ENCODE measurements at places on chromosomes 12 and 14.
A peak's percentile ranks its signal among the peaks of the same experiment; 100 is the strongest.

DNA sequence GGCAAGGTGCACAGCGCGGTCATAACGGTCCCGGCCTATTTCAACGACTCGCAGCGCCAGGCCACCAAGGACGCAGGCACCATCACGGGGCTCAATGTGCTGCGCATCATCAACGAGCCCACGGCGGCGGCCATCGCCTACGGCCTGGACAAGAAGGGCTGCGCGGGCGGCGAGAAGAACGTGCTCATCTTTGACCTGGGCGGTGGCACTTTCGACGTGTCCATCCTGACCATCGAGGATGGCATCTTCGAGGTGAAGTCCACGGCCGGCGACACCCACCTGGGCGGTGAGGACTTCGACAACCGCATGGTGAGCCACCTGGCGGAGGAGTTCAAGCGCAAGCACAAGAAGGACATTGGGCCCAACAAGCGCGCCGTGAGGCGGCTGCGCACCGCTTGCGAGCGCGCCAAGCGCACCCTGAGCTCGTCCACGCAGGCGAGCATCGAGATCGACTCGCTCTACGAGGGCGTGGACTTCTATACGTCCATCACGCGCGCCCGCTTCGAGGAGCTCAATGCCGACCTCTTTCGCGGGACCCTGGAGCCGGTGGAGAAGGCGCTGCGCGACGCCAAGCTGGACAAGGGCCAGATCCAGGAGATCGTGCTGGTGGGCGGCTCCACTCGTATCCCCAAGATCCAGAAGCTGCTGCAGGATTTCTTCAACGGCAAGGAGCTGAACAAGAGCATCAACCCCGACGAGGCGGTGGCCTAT, 875 bp downstream of the HSPA2 start:
- H3K4me1 ChIP-seq, result peaks cover 27% of the 10 kb centered on the region
- no peak for DNase-seq
- no peaks in the 10 kb centered on the region for H3K27me3 ChIP-seq
- no peaks in the 10 kb centered on the region for H3K36me3 ChIP-seq

- DNase-seq, result no peak
- no peaks in the 10 kb centered on the region for H3K27me3 ChIP-seq
- H3K4me3 ChIP-seq, result no peak overlapping the region
- no peaks in the 10 kb centered on the region for H3K36me3 ChIP-seq
- no peak overlapping the region for H3K27ac ChIP-seq
These were observed 194.2 kb downstream of the BCL11B start for GRCh38 chr14:99077844-99078236.

GRCh38 chr12:120979862-120980696, 1.7 kb downstream of the HNF1A start:
- no peaks in the 10 kb centered on the region for H3K27me3 ChIP-seq
- no peak overlapping the region for H3K4me3 ChIP-seq
- H3K36me3 ChIP-seq, result no peaks in the 10 kb centered on the region
- H3K27ac ChIP-seq, result no peak overlapping the region

DNA sequence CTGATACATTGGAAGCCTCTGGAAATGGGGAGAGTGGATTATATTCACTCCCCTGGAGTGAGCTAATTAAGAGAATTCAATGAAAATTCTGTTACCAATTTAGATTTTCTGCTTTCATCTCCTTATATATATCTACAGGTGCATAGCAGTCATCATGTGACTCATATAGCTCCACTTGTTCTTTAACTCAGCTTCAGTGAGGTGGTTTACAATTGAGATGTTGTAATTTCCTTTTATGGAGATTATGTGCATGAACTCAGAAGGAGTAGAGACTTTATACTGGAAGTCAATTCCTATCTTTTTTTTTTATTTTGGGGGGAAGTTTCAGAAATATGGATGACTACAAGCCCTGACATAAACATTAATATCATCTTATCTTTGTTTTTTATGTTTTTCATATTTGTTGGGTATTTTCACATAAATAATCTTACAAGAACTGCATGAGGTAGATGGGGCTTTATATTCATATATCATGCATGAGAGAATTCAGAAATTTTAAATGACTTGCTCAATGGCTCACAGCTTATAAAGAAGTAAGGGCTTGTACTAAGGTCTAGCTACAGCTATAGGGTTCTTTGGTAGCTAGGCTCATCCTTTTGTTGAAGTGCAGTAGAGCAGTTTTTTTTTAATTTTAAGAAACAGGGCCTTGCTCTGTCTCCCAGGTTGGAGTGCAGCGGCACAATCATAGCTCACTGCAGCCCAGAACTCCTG, 92.3 kb upstream of the SCAF11 start:
- H3K4me3 ChIP-seq, result no peak overlapping the region
- no peak for DNase-seq
- H3K36me3 ChIP-seq, result no peaks in the 10 kb centered on the region
- no peaks in the 10 kb centered on the region for H3K4me1 ChIP-seq

DNA sequence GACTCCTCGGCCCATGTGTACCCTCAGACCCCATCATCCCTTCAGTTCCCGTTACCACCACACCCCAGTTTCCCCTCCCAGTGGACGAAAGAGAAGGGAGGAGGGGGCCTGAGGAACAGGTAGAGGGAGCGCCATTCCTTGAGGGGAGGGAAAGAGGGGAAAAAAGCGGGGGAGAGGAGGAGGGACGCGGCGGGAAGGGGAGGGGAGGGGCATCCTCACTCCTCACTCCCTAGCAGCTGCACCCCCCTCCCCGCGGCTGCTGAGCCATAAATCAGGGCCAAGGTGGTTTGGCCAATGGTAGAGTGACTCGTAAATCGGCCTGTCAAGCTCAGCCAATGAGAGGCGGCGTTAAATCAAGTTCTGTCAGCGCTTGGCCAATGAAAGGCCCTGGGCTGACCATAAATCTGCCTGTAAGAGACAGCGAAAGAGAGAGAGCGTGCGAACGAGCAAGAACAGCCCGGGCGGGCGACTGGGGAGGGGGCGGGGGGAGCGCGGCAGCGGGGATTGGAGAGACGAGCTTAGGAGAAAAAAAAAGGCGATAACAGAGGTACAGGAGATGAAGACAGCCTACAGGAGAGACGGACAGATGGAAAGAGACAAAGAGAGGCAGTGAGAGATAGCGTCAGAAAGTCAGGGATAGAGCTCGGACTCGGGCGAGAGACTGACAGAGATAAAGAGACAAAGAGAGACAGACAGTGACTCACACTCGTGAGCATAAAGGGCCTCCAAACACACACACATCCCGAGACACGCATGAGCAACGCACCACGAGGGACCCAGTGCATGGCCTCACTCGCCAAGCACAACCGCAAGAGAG, 5.1 kb downstream of the GPR84 start:
- peak overlapping the region; percentile 78 for H3K27ac ChIP-seq
- H3K4me1 ChIP-seq, result peaks cover 29% of the 10 kb centered on the region
- H3K36me3 ChIP-seq, result no peaks in the 10 kb centered on the region

- no peaks in the 10 kb centered on the region for H3K27me3 ChIP-seq
- H3K27ac ChIP-seq, result no peak overlapping the region
- no peak for DNase-seq
- H3K4me3 ChIP-seq, result no peak overlapping the region
These were observed 117.5 kb upstream of the PARP11 start for GRCh38 chr12:3990501-3991280.

GRCh38 chr14:45201905-45202304, 51.1 kb downstream of the MIS18BP1 start:
- no peak overlapping the region for H3K4me3 ChIP-seq
- no peaks in the 10 kb centered on the region for H3K27me3 ChIP-seq
- H3K36me3 ChIP-seq, result peaks cover 33% of the 10 kb centered on the region
- H3K27ac ChIP-seq, result no peak overlapping the region
- no peak for DNase-seq

- peaks cover 36% of the 10 kb centered on the region for H3K36me3 ChIP-seq
- no peak overlapping the region for H3K4me3 ChIP-seq
- no peak overlapping the region for H3K27ac ChIP-seq
- no peaks in the 10 kb centered on the region for H3K27me3 ChIP-seq
- H3K4me1 ChIP-seq, result peaks cover 7% of the 10 kb centered on the region
These were observed 84.0 kb downstream of the LRP6 start for GRCh38 chr12:12182703-12183365.

GRCh38 chr12:40137252-40137651, 31.4 kb upstream of the SLC2A13 start:
- no peak overlapping the region for H3K27ac ChIP-seq
- H3K27me3 ChIP-seq, result no peaks in the 10 kb centered on the region
- no peak for DNase-seq
- H3K4me1 ChIP-seq, result peaks cover 6% of the 10 kb centered on the region
- H3K36me3 ChIP-seq, result no peaks in the 10 kb centered on the region
- H3K4me3 ChIP-seq, result no peak overlapping the region

DNA sequence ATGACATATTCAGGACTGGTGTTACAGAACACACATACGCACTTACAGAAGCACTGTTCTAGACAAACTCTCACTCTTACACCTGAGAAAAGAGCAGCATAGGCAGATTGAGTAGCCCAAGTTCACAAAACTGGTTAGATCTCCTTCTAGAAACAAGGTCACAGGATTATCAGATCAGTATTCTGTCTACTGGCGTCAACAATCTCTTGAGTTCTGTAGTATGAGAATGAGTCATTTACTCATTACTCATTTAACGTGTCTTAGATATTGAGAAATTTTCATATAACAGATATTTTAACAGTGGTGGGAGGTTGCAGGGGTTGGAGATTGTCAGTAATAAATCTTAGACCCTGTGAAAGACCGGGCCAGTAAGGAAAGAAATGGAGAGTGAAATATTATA, 2.8 kb upstream of the TSPAN8 start:
- no peak overlapping the region for H3K27ac ChIP-seq
- H3K4me3 ChIP-seq, result no peak overlapping the region
- H3K27me3 ChIP-seq, result no peaks in the 10 kb centered on the region
- H3K4me1 ChIP-seq, result peaks cover 5% of the 10 kb centered on the region
- no peaks in the 10 kb centered on the region for H3K36me3 ChIP-seq

DNA sequence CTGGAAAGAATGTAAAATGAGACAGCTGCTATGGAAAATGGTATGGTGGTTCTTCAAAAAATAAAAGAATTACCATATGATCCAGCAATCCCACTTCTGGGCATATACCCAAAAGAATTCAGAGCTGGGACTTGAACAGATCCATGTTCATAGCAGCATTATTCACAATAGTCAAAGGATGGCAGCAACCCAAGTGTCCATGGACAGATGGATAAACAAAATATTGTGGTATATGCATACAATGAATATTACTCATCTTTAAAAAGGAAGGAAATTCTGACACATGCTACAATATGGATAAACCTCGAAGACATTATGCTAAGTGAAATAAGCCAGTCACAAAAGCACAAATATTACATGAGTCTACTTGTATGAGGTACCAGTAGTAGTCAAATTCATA, 9.1 kb downstream of the RAB2B start:
- peaks cover 27% of the 10 kb centered on the region for H3K36me3 ChIP-seq
- no peak for DNase-seq
- no peak overlapping the region for H3K4me3 ChIP-seq
- no peak overlapping the region for H3K27ac ChIP-seq
- no peaks in the 10 kb centered on the region for H3K27me3 ChIP-seq

- H3K36me3 ChIP-seq, result no peaks in the 10 kb centered on the region
- no peak for DNase-seq
- H3K4me3 ChIP-seq, result no peak overlapping the region
- no peak overlapping the region for H3K27ac ChIP-seq
- no peaks in the 10 kb centered on the region for H3K27me3 ChIP-seq
These were observed 47.7 kb downstream of the MAX start for GRCh38 chr14:65054471-65055085.

DNA sequence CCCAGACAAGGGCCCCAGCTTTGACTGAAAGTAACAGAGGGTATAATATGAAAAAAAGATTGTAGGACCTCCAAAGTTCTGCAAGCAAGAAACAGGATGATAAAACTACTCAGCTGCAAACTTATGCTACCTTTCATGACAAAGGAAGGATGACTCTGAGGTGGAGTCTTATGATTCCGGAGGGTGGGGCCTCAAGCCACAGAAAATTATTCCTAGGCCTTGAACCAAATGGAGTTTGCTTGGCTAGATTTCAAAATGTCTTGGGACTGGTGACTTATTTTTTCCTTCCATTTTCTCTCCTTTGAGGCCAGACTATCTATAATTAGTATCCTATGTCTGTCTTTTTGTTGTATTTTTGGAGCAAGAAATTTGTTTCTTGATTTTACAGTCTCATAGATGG, 336.4 kb downstream of the LRIG3 start:
- no peak for DNase-seq
- H3K27ac ChIP-seq, result no peak overlapping the region
- H3K4me1 ChIP-seq, result no peaks in the 10 kb centered on the region
- no peaks in the 10 kb centered on the region for H3K27me3 ChIP-seq

GRCh38 chr14:72503696-72504368, 390.1 kb downstream of the DPF3 start:
- H3K27ac ChIP-seq, result no peak overlapping the region
- no peaks in the 10 kb centered on the region for H3K36me3 ChIP-seq
- H3K27me3 ChIP-seq, result no peaks in the 10 kb centered on the region
- DNase-seq, result no peak
- no peak overlapping the region for H3K4me3 ChIP-seq

- DNase-seq, result no peak
- H3K27me3 ChIP-seq, result no peaks in the 10 kb centered on the region
- H3K4me1 ChIP-seq, result no peaks in the 10 kb centered on the region
- no peak overlapping the region for H3K4me3 ChIP-seq
- no peaks in the 10 kb centered on the region for H3K36me3 ChIP-seq
These were observed 268.5 kb downstream of the ALG10B start for GRCh38 chr12:38585086-38585485.

DNA sequence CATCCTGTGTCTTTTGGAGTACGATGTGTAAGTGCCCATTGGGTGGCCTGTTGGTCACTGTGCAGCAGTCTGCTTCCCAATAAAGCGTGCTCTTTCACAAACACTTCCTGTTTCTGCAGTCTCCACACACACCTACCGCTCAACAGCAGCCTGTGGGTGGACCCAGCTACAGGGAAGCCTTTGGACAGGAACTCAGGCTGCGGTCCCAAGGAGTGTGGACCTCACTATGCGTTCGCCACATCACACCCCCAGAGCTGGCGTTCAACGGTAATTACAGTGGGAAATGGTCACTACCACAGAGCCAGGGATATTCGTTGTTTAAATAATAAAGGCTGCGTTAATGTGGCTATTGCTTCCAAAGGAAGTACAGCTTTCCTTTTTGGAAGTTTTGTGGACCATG, 16.2 kb downstream of the PSMC1 start:
- no peak for DNase-seq
- no peak overlapping the region for H3K27ac ChIP-seq
- peaks cover 84% of the 10 kb centered on the region for H3K36me3 ChIP-seq
- no peak overlapping the region for H3K4me3 ChIP-seq

DNA sequence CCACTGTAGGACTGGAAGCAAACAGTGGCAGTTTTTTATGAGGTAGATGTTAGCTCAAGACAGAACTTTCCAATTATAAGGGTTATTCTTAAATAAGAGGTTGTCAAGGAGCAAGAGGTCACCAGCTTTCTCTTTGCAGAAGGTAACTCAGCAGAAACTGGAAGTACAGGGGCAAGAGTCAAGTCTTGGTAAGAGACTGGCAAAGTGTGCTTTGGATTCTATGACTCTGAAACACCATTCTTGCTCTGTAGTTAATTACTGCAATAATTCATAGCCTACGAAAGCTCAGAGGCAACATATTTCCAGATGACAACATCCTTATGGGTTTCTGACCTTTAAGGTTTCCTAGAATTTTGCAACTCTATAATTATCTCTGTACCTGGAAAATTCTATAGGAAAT, 51.3 kb downstream of the RMST start:
- H3K27me3 ChIP-seq, result no peaks in the 10 kb centered on the region
- no peak for DNase-seq
- H3K27ac ChIP-seq, result no peak overlapping the region
- H3K4me3 ChIP-seq, result no peak overlapping the region
- no peaks in the 10 kb centered on the region for H3K4me1 ChIP-seq

GRCh38 chr14:31668348-31668747, 107.1 kb downstream of the NUBPL start:
- H3K36me3 ChIP-seq, result no peaks in the 10 kb centered on the region
- no peaks in the 10 kb centered on the region for H3K4me1 ChIP-seq
- no peak for DNase-seq
- no peaks in the 10 kb centered on the region for H3K27me3 ChIP-seq
- H3K27ac ChIP-seq, result no peak overlapping the region
- H3K4me3 ChIP-seq, result no peak overlapping the region
